ENCODE measurements at places on chromosomes 6 and 20. TPM values are rescaled to one million over a fixed set of nuclear protein-coding genes. Genes with fewer than 3 reads are reported as not detected.

Gene PNPLA1
- total RNA-seq, result not detected

DNA sequence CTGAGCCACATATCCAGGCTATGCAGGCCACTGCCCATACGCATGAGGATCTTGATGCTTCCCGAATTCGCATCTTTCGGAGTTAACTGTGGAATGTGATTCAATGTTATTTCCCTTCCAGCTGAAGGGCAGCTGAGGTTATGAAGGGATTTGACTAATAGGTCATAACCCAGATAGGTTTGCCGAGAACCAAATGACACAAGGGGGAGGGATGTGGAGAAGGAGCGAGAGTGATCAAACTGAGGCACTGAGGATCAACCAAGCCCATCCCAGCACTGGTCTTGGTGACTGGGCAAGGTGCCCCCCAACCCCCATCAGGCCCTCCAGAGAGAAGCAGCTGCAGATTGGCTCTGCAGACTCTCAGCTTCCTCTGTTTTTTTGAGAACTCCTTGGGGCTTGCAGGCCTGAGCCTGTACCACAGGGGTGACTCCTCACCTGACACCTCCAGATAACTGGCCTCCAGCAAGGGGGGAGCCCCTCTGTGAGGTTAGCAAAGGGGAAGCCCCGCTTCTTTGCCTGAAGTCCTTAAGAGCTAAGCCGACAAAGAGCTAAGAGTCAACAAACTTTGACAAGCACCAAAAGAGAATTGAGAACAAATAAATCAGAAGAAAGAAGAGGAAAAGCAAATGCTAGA is 185.9 kb downstream of the PDE7B start:
- no peak for DNase-seq

- DNase-seq, result no peak
Observed at GRCh38 chr6:41092421-41093140, 19.8 kb downstream of the NFYA start.

DNA sequence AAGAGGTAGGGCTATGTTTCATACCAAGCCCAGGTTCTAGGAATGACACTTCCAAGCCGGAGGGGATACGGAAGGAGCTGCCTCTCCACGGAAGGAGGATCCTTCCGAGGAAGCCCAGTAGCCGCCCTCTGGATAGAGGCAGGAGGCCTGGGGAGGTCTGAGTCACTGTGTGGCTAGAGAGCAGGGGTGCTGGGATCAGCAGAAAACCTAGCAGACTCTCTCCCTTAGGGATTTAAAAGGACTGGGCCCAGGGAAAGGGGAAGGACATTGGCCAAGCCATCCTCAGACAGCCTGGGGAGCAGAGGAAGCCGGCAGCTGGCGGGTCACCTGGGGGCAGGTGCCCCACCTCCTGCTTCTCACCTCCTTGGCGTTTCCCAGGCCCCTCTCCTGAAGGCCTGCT is 36.6 kb upstream of the NFATC2 start:
- no peak for DNase-seq

GRCh38 chr6:13813026-13813425 is 1.3 kb downstream of the MCUR1 start:
- DNase-seq, result no peak

All from epithelial cell of proximal tubule (primary cell).